ENCODE measurements at places on chromosomes 7 and 10.
A peak's percentile ranks its signal among the peaks of the same experiment; 100 is the strongest.

DNA sequence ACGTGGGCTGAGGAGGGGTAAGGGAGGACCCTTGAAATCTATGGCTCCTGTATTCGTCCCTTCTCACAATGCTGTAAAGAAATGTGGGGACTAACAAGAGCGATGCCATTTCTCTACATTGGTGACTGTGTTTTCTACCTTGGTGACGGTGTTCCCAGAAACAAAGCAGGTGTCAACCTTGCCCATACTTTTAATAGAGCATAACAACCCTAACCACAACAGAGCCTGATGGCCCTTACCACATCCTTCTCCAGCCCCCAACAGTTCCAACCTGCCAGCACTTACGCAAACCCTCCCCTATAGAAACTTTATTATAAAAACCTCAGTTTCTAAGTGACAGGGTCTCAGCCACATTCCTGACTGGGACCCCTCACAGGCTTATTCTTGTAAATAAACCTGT lies 28.2 kb upstream of the ADCYAP1R1 start:
- DNase-seq = peak; percentile 6

GRCh38 chr10:119309423-119309770 lies 102.0 kb downstream of the GRK5 start:
- no peak for DNase-seq

- no peak for DNase-seq
Observed at GRCh38 chr7:26306790-26307189, 15.1 kb downstream of the SNX10 start.

DNA sequence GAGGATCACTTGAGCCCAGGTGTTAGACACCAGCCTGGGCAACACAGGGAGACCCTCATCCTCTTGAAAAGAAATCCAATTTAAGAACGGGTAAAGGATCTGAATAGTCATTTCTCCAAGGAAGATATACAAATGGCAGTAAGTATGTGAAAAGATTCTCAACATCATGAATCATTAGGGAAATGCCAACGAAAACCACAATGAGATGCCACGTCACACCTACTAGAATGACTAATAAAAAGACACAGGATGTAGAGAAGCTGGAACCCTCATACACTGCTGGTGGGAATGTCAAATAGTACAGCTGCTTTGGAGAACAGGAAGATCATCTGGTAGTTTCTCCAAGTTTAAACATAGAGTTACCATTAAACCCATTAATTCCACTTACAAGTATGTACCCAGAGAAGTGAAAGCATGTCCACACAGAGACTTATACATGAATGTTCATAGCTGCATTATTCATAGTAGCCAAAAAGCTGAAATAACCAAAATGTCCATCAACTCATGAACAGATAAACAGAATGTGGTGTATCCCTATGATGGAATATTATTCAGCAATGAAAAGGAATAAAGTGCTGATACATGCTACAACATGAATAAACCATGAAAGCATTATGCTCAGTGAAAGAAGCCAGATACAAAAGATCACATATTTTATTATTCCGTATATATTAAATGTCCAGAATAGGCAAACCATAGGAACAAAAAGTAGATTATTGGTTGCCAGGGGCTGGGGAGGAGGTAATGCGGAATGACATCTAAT lies 13.1 kb upstream of the ZMIZ2 start:
- no peak for DNase-seq

GRCh38 chr10:52664629-52665028 lies 108.0 kb downstream of the MBL2 start:
- DNase-seq = no peak

DNA sequence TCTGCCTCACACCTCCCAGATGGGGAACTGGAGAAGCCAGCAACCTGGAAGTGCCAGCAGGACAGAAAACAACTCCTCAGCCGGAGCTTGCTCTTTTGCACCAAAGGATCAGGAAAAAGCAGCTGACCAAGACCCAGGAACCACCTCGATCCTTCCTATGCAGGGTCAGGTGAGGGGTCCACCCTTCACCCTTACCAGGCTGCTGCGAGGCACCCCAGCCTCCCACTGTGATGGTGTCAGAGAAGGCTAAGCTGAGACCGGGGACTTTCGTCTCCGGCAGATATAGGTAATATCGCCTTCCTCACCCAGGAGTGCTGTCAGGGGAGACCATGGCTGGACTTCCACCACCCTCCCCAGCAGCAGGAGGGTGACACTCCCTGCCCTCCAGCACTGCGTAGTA lies 254.7 kb downstream of the TCERG1L start:
- no peak for DNase-seq

DNA sequence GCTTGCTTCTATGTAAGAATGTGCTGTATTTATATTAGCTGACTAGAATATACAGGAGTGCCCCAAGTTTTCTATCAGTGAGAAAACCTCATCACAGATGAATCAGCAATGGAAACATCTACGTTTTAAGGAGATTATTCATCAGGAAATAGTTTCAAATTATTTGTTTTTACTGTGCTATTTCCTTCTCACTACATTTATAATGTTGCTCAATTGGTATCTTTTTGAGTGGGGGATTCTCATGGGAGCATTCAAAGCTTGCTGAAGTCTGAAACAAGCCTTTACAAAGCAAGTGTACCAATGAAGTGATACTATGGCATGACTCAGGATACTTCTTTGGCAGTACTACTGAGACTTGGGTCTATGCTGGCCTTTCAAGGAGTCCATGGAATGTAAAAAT lies 191.1 kb upstream of the SLC26A5 start:
- DNase-seq = no peak

- DNase-seq = no peak
Observed at GRCh38 chr10:76285515-76285914, 854.1 kb downstream of the LRMDA start.

GRCh38 chr7:114959931-114960330 lies 38.0 kb downstream of the MDFIC start:
- no peak for DNase-seq

DNA sequence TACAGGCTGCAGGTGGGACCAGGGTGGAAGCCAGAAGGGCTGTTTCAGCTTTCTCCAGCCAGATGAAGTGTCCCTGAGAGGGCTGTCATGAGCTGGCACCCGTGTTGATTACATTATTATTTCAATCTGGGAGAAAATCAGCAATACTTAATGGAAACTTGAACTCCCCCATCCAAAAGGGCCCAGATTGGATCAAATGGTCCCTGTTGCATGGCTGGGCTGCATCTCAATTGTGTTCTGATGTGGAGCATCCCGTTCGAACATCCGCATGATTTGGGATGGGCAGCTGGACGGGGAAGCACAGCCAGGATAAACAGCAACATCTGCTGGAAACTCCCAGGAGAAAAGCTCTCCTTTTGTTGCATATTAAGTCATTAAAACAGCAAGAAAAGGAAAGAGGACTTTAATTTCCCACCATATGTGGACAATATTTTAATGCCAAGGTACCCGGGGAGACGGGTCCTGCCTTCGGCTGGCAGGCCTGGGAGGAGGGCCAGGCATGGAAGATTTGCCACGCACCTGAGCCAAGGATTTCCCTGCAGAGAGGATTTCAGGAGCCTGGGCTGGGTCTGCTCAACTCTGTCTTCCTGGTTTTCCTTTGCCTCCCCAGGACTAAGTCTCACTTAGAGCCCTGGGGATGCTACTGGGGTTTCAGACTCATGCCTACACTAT lies 52.4 kb downstream of the NPTX2 start:
- no peak for DNase-seq

DNA sequence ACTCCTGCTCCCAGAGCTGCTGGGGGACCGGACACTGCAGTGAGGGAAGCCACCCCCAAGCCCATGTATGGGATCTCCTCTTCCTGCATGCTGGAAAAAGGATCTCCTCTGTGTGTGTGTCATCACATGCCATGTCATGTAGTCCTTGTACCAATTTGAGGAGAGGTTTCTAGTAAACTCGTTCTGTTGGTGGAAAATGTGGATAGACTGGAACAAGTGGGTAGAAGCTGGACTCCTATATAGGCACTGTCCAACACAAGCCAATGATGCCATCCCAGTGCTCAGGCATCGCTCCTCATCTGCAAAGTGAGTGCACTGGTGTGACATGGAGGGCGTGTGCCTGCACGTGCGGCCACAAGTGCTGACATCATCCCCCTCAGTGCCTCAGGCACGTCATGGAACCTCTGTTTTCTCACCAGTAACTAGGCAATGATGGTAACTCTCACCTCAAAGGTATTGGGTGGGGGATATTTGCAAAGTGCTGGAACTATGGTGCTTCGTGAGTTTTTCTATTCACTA lies 19.3 kb downstream of the MYO1G start:
- peak; percentile 30 for DNase-seq

DNA sequence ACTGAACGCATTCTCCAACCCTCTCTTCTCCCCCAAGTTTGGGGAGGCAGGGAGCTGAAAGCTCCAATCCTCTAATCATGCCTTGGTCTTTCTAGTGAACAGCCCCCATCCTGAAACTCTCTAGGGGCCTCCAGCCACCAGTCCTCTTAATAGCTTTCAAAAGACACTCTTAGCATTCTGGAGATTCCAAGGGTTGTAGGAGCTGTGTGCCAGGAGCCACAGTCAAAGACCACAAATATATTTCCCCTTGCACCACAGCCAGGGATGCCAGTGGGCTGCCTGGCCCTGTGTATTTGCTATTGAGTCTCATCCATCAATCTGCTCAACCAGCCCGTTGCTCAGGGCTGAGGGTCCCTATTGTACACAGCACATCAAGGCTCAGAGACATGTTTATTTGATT lies 18.5 kb upstream of the MLXIPL start:
- DNase-seq = no peak

DNA sequence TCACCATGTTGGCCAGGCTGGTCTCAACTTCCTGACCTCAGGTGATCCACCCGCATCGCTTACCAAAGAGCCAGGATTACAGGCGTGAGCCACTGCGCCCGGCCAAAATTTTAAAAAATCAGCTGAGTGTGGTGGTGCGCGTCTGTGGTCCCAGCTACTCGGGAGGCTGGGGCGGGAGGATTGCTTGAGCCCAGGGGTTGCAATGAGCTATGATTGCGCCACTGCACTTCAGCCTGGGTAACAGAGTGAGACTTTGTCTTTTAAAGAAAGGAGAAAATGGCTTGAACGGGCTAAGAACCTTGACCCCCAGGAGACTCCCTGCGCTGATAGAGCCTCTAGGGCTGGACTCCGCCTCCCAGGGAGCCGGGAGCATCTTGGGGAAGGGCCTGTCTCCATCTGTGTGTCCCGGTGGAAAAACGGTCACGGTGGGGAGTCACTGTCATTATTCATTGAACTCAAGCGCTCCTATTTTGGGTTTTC lies 760 bp upstream of the KCTD7 start:
- no peak for DNase-seq

DNA sequence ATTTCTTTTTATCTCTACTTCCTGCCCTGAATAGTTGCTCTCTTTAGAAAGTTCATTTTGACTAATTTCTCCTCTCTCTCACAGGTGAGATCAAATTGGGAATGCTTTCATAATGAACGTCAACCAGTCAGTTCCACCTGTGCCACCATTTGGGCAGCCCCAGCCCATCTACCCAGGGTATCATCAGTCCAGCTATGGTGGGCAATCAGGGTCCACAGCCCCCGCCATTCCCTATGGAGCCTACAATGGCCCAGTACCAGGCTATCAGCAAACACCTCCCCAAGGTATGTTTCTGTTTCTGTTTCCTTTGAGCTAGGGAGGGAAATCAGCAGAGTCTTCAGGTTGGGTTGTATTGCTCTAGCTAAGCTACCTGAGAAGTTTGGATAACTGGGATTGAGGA lies 2.5 kb downstream of the SEC24C start:
- no peak for DNase-seq
